Glomerular endothelial cell (primary cell): ENCODE measurements at places on chromosomes 7 and 10. TPM values are rescaled to one million over a fixed set of nuclear protein-coding genes. Genes with fewer than 3 reads are reported as not detected.

SUN3 gene
- total RNA-seq: 0.64 TPM in 1 of 2 replicates, not detected in the other

PAPOLB gene
- not detected in 2 replicates for total RNA-seq

GRCh38 chr7:101838837-101839483, 21.5 kb downstream of the CUX1 start:
- DNase-seq: no peak

DNA sequence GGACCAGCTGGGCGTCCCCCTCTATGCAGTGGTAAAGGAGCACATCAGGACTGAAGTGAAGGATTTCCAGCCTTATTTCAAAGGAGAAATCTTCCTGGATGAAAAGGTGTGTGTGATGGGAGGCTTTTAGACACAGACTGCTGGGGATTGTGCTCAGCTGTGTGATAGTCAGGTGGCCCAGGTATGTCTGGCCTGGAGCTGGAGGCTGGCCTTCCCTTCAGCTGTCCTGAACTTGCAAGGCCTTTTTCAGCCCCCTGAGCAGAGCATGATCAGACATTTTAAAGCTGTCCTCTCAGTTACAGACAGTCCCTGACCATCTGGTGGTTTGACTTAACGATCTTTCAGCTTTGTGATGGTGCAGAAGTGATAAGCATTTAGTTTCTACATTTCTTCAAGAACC, 17.6 kb downstream of the PRXL2A start:
- no peak for DNase-seq

ADAM22 gene
- total RNA-seq: 0.39 and 1.1 TPM in 2 replicates
